ENCODE measurements at places on chromosomes 7 and 10. TPM values are rescaled to one million over a fixed set of nuclear protein-coding genes. Genes with fewer than 3 reads are reported as not detected.

The CAMK1D gene
- 7.8 TPM for total RNA-seq

The EDRF1 gene
- 14.3 TPM for total RNA-seq

The GLI3 gene
- total RNA-seq: 0.20 TPM

The GRID1 gene
- 0.22 TPM for total RNA-seq

The NUTM2A gene
- 0.13 TPM for total RNA-seq

The PLAU gene
- total RNA-seq: 112 TPM
